Cardiac muscle cell (in vitro differentiated cells and primary cell): ENCODE measurements at places on chromosomes 7 and 10. TPM values are rescaled to one million over a fixed set of nuclear protein-coding genes. Genes with fewer than 3 reads are reported as not detected.

DNA sequence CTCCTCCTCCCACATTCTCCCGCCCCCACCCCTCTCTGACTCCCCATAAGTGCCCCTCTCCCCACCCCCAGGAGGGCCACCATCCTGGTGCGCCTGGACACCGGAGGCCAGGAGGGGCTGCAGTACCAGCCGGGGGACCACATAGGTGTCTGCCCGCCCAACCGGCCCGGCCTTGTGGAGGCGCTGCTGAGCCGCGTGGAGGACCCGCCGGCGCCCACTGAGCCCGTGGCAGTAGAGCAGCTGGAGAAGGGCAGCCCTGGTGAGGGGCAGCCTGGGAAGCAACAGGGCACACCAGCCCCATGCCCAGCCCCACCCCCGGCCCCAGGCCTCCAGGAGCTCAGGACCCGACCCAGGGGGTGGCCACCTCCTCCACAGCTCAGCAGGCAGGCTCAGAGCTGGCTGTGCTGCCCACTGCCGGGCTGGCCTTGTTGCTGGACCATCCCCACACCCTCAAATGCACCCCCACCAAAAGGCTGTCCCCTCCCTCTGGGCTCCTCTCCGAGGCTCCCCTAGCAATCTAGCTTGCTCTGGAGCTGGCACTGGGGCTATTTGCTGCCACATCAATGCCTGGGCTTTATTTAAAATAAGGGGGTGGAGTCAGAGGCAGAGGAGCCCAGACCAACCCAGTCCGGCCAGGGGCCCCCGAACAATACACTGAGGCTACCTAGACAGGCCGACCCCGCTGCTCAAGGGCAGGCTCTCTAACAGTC, 14.8 kb downstream of the ATG9B start:
- DNase-seq: no peak

DNA sequence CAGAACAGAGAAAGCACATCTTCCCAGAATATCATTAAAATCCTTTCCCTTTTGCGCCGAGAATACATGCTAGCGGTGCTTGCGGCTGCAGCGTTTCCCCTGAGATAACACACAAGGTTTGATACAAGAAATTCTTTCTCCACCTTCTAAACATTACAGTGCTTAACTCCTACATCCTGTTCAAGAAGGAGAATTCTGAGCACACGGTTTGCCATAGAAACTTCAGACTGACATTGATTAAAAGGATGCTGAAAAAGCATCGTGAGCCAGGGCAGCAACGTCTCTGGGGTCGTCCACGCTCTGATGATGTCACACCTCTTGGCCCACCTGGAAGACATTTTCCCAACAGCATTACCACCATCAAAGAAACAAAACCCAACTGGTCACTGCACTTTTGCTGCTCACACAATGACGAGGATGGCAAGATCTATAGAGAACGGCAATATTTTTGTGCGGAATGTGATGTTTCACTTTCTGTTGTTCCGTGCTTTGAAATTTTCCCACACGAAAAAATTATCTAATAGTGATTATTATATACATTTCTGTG, 27.0 kb upstream of the PRSS1 start:
- DNase-seq: no peak

GRCh38 chr10:33412653-33413361, 78.3 kb upstream of the NRP1 start:
- DNase-seq: no peak

GRCh38 chr7:54839575-54840213, 80.7 kb upstream of the SEC61G start:
- DNase-seq: peak; percentile 29

DNA sequence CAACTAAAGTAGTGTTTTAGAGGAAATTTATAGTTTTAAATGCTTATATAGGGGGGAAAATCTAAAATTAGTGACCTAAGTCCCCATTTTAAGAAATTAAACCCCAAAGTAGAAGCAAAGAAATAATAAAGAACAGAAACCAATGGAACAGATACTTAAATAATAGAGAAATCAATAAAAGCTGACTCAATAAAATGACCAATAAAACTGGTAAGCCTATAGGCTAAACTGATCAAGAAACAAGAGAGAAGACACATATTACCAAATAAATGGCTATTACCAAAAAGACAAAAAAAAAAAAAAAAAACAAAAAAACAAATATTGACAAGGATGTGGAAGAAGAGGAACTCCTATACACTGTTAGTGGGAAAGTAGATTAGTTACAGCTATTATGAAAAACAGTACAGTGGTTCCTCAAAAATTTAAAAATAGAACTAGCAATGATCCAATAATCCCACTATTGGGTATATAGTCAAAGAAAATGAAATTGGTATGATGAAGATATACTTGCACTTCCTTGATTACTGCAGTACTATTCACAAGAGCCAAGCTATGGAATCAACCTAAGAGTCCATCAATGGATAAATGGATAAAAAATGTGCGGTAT, 53.2 kb downstream of the SLC18A2 start:
- no peak for DNase-seq

DNA sequence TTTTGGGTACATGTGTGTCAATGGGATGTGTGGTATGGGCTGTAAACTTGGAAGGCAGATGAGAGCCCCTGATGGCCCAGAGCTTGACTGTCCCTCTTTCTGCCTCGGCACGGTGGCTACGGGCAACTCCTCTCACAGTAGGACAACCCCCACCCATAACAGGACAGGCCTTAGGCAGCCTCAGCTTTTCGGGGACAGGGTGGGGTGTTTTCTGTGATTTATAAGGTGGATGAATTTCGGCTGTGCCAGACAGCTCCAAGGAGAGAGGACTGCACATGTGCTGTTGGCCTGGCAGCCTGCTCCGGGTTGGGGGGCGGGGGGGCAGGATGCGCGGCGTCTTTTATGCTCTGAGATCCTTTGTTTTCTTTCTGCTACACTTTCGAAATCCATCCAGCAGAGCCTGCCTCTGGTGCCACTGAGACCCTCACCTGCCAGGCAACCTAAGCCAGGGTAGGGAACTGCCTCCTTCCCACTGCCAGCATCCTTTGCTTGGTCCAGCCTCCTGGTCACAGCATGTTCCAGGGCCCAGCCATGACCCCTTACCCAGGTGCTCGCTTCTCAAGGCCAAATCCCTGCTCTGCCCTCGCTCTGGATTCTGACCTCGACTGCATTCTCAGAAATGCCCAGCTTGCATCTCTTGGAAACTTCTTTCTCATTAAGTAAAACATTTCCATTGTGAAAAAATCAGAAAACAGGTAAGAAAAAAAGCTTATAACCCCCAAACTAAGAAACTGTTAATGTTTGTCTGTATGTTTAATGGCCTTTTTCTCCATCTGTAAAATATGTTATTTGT, 15.4 kb upstream of the BTBD16 start:
- no peak for DNase-seq

DNA sequence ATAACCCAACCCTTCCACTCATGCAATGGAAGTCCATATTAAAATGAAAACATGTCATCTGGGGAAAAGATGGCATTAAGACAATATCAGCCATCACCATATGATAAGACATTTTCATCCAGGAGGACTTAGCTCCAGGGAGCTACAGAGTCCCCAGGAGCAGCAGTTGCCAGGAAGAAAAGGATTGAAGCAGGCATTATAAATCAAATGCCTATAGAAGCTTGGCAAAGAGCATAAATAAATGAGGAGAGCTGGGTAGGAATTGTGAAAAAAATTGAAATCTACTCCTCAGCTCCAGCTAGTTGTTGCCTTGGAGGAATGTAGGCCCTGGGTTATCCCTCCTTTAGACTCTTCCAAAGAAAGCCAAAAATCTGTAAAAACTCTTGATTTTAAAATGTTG, 42.5 kb downstream of the FAM13C start:
- DNase-seq: no peak

GRCh38 chr10:57624856-57625592, 642.7 kb downstream of the IPMK start:
- DNase-seq: peak; percentile 31

DNA sequence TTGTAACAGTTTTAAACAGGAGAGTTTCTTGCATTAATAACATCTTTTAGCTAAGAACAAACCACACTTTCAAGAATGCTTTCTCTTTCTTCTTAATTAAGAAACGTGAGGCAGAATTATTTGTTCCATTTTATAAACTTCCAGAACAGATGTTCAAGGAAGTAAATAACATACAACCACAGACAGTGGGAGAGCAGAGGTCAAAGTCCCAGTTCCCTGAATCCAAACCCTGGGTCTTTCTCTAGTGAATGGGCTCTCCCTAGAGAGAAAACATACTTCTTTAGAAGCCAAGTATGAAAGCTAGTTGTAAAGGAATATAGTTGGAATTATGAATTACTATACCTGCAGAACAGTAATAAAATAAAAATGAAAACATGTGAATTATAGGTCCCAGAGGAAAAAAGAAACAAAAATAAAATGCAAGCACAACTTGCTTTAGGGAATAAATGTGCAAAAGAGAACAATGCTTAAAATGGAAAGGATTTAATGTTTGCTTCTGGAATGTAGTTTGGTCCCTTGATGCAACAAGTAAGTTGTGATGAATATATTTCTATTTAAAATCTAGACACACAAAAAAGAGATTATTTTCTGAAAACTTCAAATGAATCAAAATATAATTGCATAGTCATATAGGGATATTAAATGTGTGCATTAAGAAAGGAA, 6.0 kb downstream of the OR6B1 start:
- no peak for DNase-seq

The HPS1 gene
- 32.1 and 58.6 TPM in 2 replicates for total RNA-seq

The FOXI2 gene
- not detected in 2 replicates for total RNA-seq

The ZNF853 gene
- 31.3 and 32.2 TPM in 2 replicates for total RNA-seq

The MRPS24 gene
- total RNA-seq: 160 and 172 TPM in 2 replicates

The ADAMTS14 gene
- 0.63 and 1.9 TPM in 2 replicates for total RNA-seq

The IFIT1B gene
- not detected in 2 replicates for total RNA-seq
